ENCODE measurements at places on chromosomes 5 and 9.
A peak's percentile ranks its signal among the peaks of the same experiment; 100 is the strongest.

DNA sequence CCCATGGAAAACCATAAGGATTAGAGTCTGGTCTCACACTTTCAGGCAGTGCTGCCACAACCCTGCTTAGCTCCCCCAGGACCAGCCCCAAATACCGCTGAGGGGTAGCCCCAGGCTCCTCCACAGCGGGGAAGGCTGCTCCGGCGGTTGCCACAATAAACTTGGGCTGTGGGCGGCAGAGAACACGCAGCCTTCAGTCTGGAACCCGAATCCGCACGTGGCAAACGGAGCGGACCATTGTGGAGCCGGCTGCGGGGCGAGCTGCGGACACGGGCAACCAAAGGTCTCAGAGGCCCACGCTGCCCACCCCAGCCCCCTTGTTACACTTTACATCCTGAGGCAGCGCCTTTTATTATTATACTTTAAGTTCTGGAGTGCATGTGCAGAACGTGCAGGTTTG, 37.3 kb upstream of the C9orf72 start:
- no peak for DNase-seq

DNA sequence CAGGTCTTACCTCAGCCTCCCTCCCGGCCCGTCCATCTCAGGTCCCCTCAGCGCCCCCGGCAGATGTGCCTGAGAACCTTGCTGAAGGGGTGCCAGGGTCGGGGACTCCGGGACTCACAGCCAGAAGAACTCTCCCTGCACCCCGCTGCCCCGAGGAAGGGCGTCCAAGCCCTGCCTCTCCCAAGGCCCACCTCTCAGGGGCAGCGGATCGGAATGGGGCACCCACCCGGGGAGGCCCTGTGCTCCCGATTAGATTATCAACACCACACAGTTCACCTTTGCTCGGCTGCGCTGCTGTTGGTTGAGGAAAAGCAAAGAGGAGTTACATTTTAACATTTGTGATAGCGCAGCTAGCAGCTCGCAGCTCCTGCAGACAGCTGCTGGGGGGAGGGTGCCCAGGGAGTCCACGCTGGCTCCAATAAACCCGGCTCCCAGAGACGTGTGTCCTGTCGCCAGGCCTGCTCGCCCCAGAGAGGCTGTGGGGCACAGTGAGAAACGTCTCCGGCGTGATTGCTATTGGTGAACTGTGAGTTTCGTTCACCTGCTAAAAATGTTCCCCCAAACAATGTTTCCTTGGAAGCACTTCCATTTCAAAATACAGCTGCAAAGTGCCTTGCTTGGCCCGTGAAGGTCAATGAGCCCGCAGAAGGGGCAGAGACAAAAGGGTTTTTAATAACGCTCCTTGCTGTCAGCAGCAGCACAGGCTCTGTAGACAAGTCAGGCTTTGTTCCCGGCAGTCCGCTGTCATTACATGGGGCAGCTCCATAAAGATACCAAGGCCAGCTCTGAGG, 18.6 kb upstream of the SLC6A19 start:
- no peak for DNase-seq

- DNase-seq, result no peak
Measured at GRCh38 chr5:74990194-74990593, 62.2 kb downstream of the GCNT4 start.

DNA sequence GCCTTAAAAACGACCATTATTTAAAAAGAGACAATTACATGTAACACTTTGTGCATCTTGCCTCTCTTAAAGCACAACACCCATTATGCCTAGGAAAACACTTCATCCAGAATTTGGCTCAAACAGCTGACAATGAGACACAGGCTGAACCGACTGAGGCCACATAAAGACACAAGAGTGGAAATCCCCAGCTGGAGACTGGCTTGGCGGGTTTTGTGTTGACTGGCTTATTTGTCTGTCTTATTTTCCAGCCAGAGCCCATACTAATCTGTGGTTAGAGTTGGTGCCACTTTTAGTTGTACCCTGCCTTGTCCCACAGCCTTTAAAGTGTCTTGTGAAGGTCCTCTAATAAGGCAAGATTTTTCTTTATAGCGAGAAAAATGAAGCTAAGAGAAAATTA, 21.2 kb downstream of the TRIM14 start:
- no peak for DNase-seq

DNA sequence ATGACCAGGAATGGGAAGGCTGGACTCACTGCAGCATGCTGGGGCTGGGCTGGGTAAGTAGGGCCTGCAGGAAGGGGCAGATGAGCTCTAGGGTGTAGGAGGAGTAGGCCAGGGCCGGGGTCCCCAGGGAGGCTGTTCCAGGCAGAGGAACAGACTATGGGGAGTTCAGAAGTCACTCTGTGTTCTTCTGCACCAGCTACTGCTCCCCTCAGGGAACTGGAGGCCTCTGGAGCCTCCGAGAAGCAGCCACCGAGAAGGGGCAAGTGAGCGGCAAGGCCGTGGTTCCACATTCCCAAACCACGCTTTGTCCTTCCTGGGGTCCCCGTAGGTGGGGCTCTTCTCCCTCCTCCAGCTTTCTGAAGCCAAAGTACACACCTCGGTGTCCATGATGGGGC, 8.4 kb upstream of the SLC2A6 start:
- no peak for DNase-seq

DNA sequence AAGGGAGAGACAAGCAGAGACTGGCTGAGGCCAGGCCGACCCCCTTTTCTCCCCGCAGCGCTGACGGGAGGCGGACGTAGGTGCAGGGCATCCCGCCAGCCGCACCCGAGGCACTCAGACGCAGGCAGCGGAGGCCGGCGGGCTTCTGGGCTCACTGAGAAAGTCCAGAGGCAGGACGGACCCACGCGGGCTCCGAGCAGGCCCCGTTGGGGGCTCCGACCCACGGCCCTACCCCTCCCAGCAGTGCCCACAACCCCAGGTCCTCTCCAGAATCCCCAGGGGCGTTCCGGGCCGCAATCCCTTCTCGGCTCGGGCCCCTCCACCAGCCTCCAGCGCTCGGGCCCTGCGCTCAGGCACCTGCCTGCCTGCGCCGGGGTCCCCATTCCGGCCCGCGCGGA, 543 bp downstream of the MTMR12 start:
- DNase-seq, result peak; percentile 73

DNA sequence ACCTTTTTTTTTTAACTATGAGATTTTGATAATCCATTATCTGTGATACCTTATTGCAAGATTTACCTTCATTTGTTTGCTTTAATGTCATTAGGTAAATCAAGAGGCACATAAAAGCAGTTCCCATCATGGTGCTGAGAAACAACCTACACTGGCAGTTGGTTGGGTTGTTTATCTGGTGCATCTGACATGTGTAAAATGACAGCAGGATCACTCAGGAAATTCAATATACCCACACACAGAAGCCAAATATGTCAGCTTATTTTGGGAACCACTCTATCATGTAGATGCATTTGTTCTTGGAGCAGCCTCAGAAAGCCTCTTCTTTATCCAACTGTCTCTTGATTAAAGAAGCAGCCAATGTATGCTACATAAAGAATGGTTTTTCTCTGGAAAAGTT, 7.8 kb upstream of the CCDC192 start:
- no peak for DNase-seq

GRCh38 chr9:68720656-68721313, 15.7 kb downstream of the PIP5K1B start:
- no peak for DNase-seq

DNA sequence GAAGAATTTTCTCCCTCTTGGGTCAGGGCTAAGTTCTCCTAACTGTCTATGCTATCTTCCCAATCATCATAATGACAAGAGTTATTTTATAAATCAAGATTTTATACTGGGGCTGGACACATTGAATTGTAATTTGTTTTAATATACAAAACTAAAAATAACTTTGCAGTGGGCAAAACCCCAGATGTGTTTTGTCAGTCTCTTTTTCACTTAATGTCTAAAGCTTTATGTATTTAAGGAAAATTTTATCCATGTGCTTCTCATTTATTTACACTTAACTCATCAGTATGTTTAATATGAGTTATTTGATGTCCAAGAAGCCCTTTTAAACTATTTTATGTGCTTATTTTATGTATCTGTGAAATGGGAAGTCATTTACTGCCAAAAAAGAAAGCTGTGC, 362.8 kb upstream of the ADAMTSL1 start:
- no peak for DNase-seq

GRCh38 chr5:52150501-52150900, 637.2 kb upstream of the ITGA1 start:
- DNase-seq, result no peak

- peak; percentile 21 for DNase-seq
Measured at GRCh38 chr9:78280982-78281668, 15.8 kb upstream of the PSAT1 start.

DNA sequence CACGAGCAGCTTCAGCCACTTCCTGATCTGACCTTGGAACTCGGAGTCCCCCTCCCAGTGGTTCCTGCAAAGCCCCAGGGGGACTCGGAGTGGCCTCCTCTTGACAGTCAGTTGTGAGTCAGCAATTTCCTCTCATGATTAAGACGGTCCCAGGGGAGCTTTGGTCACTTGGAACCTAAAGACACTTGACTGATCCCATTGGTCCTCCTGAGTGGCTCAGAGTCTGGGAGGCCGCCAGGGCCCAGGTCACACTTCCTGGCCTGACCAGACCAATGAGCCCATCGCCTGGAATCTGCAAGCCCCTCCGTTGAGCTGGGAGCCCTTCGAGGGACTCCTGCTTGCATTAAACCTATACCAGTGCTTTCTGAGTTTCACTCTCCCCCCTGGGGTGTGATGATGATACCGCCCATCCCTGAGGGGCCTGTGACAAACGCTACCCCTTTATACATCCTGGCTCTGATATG, 29.1 kb downstream of the TSPAN17 start:
- no peak for DNase-seq

- no peak for DNase-seq
Measured at GRCh38 chr9:94944626-94945025, 218.1 kb downstream of the AOPEP start.

DNA sequence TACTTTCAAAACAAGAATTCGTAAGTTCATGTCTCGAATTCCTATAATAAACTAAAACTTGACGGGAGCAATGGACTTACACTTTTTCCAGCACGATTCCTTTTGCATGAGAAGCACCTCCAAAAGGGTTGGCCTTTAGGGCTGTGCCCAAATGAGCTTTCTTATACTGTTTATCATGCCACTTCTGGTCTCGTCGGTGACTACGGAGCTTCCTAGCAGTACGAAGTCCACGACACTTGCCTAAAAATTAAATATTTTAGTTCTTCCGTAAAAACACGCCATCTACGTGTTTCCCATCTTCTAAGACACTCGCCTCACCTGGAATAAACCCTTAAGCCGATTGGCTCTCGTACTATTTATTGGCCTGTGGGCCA, 554 bp downstream of the RPS23 start:
- DNase-seq, result no peak

- peak; percentile 38 for DNase-seq
Measured at GRCh38 chr5:171852255-171852681, 66.7 kb downstream of the SMIM23 start.

DNA sequence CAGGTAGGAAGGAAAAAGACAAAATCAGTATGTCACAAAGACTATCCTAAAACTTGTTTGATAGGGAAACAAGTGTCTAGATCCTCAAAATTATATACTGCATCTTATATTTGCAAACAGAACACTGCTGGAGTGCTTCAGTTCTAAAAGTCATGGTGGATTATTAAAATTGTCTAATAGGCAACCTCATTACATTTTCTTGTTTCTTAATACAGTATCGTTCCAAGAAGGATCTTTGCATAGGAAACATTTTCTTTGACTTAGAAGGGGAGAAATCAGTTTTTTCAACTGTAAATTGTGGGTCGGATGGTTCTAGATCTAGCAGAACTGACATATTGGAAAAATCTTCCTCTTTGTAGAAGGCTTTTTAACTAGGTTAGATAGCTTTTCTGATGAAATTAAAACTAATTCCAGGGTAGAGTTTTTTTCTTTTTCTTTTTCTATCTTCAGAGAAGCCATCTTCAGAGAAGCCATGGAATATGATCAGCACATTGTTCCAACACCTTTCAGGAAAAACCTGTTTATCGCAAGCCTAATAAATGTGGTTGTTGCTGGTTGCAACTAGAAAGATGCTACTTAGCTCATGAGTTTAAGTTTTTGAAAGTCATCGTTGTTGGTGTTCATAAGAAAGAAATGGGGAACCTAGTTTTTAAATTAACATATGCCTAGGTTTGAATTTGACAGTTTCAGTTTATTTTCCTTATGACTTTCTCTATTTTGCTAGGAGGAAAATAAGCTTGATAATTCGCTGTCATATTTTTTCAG, 7.4 kb downstream of the CPEB4 start:
- peak; percentile 57 for DNase-seq

- DNase-seq, result no peak
Measured at GRCh38 chr9:110047955-110048402, 160.0 kb downstream of the C9orf152 start.

DNA sequence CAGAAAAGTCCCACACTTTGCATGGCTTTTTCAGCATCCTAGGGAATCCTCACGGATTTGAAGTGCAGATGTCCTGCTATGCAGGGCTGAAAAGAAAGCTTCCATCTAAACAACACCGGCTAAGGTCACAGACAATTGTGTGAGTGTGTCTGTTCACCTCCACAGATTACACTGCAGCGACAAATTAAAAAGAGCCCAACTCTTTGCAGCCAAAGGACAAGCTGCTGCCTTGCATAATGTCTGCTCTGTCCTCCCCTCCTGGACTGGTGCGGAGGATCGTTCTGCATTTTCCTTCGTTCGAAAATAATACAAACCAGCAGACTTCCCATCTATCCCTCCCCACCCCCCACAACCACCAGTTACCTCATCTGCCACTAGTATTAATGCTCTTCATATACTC, 169.1 kb downstream of the MED27 start:
- no peak for DNase-seq

DNA sequence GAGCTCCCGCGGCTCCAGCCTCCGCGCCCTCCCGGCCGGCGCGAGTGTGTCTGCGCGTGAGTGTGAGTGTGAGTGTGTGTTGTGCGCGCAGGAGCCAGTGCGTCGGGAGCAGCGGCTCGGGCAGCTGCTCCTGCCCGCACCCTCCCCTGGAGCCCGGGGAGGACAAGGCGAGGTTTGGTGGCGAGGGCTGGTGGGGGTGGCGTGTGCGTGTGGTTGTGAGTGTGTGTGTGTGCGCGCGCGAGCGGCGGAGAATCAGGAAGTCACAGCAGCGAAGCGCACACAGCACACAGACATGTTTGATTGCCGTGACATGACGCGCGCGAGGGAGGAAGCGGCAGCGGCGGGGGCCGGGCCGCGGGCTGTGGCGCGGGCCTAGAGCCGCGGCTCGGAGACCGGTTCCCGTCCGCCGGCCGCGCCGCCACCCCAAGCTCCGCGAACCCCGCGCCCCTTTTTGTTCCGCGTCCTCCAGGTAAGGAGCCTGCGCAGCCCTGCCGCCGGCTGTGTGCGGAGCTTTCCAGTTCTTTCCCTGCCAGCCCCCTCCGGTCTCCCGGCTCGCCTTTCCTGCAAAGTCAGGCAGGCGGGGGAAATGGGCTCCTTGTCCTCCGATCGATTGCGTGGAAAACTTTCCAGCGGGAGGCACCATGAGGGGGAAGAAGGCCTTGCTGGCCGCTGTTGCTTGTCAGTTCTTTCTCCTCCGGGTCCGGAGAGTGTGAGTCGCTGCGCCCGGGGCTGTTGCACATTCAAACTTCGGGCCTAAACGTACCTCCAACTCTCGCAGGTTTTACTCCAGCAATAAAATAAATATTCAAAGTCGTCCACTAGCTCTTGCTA, 2.4 kb downstream of the SMARCA2 start:
- DNase-seq, result peak; percentile 26

- no peak for DNase-seq
Measured at GRCh38 chr5:172163346-172163745, 24.7 kb downstream of the STK10 start.
